ENCODE measurements at places on chromosomes 4 and X. TPM values are rescaled to one million over a fixed set of nuclear protein-coding genes. Genes with fewer than 3 reads are reported as not detected.

- no peak overlapping the region for H3K4me3 ChIP-seq
- no peaks in the 10 kb centered on the region for H3K36me3 ChIP-seq
- no peak overlapping the region for H3K27ac ChIP-seq
Observed at GRCh38 chr4:4851081-4851480, 8.4 kb upstream of the MSX1 start.

Gene PRRG3
- total RNA-seq, result 5.5 TPM

DNA sequence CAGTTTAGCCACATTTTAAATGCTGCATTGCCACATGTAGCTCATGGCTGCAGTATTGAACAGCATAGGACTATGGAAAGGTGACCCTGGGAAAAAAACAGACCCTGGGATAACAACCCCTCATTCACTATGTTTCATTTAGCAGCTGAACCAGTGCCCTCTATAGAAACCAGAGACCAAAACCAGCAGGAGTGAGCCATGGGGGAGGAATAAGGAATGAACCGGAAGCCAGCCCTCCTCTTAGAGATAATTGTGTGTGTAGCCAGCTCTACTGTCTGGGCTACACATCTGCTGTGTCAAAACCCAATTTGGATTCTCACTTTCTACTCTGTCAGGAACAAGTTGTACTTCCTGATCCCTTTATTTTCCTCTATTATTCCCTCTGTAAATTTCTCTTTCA lies 158.5 kb upstream of the S100G start:
- H3K4me1 ChIP-seq, result no peaks in the 10 kb centered on the region
- no peaks in the 10 kb centered on the region for H3K27me3 ChIP-seq

Gene CFAP299
- total RNA-seq, result not detected

DNA sequence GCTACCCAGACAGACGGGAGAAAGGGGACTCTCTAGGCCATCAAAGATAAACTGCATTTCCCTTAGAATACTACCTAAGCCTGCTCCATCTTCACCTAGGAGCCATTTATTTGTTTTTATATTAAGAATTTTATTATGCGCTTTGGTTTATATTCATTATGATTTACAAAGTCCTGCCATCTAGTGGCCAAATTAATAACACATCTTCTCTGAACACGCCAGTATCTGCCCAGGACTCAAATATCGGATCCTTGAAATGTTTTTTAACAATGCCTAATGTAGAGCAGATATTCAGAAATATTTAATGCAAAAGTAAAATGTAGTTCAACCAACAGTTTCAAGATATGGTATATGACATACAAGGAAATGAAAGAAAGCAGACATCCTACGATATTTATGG lies 20.8 kb upstream of the PRPS2 start:
- peaks cover 6% of the 10 kb centered on the region for H3K27me3 ChIP-seq
- no peaks in the 10 kb centered on the region for H3K36me3 ChIP-seq
- no peaks in the 10 kb centered on the region for H3K4me1 ChIP-seq
- DNase-seq, result no peak
- H3K27ac ChIP-seq, result no peak overlapping the region

DNA sequence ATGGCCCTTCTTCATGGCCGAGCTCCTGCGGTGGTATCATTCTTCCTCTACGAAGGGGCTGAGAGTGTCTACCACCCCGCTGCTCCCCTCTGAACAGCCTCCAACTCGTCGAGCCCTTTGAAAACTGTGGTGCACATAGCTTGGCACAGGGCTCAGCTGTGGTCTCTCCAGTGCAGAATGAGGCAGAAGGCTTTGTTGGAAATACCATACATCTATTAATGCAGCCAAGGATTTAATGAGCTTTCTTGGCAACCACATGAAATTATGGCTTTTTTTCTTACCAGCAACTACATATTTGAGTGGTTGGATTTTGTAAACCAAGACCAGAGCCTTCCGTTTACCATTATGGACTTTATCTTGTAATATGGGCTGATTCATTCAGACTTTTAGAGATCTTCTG lies 61.7 kb upstream of the CBR4 start:
- H3K36me3 ChIP-seq, result no peaks in the 10 kb centered on the region
- H3K27me3 ChIP-seq, result no peaks in the 10 kb centered on the region
- H3K4me3 ChIP-seq, result no peak overlapping the region
- DNase-seq, result no peak

- H3K4me3 ChIP-seq, result no peak overlapping the region
- H3K4me1 ChIP-seq, result no peaks in the 10 kb centered on the region
- H3K27ac ChIP-seq, result no peak overlapping the region
- H3K36me3 ChIP-seq, result no peaks in the 10 kb centered on the region
Observed at GRCh38 chr4:136036744-136037143, 1495.5 kb downstream of the PCDH18 start.

DNA sequence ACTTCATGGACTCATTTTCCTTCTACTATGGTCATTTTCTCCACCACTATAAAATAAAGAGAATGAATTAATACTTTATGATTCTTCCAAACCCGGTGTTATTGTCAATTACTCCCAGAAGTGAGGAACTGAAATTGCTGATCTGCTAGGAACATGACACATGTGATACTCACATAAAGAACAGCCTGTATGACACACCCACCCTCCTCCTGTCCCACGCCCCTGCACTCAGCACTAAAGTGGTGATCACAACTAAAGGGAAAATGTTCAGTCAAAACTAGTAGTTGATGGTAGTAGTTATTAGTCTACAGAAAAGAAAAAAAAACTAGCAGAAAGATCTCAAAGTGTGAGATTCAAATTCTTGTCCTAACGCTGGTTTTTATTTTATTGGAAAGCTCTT lies 1508.3 kb downstream of the RAPGEF2 start:
- H3K27ac ChIP-seq, result no peak overlapping the region
- no peaks in the 10 kb centered on the region for H3K27me3 ChIP-seq
- no peak overlapping the region for H3K4me3 ChIP-seq
- DNase-seq, result no peak
- H3K36me3 ChIP-seq, result no peaks in the 10 kb centered on the region
- no peaks in the 10 kb centered on the region for H3K4me1 ChIP-seq

DNA sequence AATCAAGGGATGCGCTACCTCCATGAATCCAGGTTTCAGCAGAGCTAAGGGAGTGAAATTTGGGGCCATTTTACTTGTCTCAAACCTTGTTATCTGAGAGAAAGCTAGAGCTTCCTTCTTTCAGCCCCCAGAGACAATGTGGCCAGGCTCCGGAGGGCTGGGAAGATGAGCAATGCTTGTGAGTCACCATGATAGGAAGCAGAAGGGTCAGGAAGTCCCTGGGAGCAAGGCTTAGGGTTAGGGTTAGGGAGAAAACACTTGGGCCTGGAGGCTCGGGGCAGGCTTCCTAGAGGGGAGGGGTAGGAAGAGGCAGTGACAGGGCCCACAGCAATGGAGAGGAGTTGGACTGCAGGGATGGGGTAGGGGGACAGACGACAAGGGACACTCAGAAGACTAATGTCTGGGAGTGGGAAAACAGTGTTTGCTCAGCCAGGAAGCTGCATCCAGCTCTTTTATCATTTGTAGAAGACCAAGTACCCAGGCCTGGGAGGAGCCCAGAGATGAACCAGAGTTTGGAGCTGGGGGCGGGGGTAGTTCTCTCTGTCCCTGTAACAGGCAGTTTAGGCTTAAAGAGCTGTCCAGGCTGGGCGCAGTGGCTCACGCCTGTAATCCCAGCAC lies 16.4 kb upstream of the PORCN start:
- H3K27ac ChIP-seq, result no peak overlapping the region
- H3K36me3 ChIP-seq, result peaks cover 2% of the 10 kb centered on the region
- H3K4me3 ChIP-seq, result no peak overlapping the region
- no peak for DNase-seq
- H3K27me3 ChIP-seq, result no peaks in the 10 kb centered on the region

Gene HSFX2
- not detected for total RNA-seq

DNA sequence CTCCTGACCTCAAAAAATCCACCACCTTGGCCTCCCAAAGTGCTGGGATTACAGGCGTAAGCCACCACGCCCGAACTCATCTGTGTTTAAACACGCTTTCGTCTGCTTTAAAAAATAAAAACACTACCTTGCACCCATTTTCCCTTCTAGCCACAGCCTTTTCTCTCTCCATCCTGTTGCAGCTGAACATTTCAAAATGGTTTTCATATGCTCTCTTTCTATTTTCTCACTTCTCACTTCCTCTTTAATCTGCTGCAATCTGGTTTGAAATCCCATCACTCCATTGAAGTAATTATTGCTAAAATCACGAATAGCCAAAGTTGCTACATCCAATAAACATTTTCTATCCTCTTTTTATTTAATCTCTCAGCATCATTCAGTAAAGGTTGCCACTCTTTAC lies 70.0 kb downstream of the DCHS2 start:
- DNase-seq, result no peak
- no peaks in the 10 kb centered on the region for H3K36me3 ChIP-seq
- H3K27me3 ChIP-seq, result peaks cover 33% of the 10 kb centered on the region
- no peak overlapping the region for H3K27ac ChIP-seq

- no peak overlapping the region for H3K27ac ChIP-seq
- H3K4me1 ChIP-seq, result no peaks in the 10 kb centered on the region
- no peaks in the 10 kb centered on the region for H3K36me3 ChIP-seq
- peaks cover 19% of the 10 kb centered on the region for H3K27me3 ChIP-seq
- H3K4me3 ChIP-seq, result no peak overlapping the region
- no peak for DNase-seq
Observed at GRCh38 chrX:13081395-13082205, 37.2 kb upstream of the FAM9C start.

- H3K36me3 ChIP-seq, result no peaks in the 10 kb centered on the region
- no peaks in the 10 kb centered on the region for H3K27me3 ChIP-seq
- no peak overlapping the region for H3K4me3 ChIP-seq
- no peaks in the 10 kb centered on the region for H3K4me1 ChIP-seq
- no peak for DNase-seq
- H3K27ac ChIP-seq, result no peak overlapping the region
Observed at GRCh38 chr4:99201690-99202089, 17.4 kb downstream of the ADH6 start.

GRCh38 chr4:156901871-156902270 lies 69.7 kb downstream of the PDGFC start:
- H3K4me1 ChIP-seq, result no peaks in the 10 kb centered on the region
- no peaks in the 10 kb centered on the region for H3K27me3 ChIP-seq
- no peak overlapping the region for H3K27ac ChIP-seq
- no peak overlapping the region for H3K4me3 ChIP-seq
- no peaks in the 10 kb centered on the region for H3K36me3 ChIP-seq

Gene SMIM31
- total RNA-seq, result not detected

GRCh38 chrX:52576946-52577345 lies 60.1 kb upstream of the XAGE1B start:
- H3K27me3 ChIP-seq, result peaks cover 5% of the 10 kb centered on the region
- H3K4me1 ChIP-seq, result no peaks in the 10 kb centered on the region
- H3K36me3 ChIP-seq, result no peaks in the 10 kb centered on the region
- no peak overlapping the region for H3K4me3 ChIP-seq
- DNase-seq, result peak; percentile 52

DNA sequence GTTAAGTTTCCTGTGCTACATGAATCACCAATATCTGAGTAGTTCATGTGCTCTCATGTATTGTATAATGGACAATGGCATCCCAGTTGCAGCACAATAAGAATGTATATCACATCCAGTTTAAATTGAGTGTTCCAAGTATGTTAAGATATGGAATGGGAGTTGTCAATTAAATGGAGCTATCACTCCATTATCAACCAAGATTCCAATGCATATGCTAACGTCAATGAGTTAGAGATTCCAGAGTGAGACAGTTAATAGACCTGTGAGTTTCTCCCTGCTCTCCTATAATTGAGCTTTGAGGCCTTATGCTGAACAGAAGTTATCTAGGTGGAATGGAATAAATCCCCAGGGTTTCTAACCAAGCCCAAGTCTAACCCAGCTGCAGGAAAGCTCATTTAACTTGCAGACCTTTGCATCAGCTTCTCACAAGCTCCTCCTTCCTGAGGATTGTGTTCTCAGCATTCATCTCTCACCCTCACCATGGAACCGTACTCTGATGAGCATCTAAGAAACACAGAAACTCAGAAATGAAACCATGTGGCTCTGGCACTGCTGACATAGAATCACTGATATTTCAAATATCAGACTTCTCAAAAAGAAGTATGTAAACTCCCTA lies 84.8 kb downstream of the TIGD2 start:
- H3K4me1 ChIP-seq, result peaks cover 5% of the 10 kb centered on the region
- no peaks in the 10 kb centered on the region for H3K36me3 ChIP-seq
- no peaks in the 10 kb centered on the region for H3K27me3 ChIP-seq

DNA sequence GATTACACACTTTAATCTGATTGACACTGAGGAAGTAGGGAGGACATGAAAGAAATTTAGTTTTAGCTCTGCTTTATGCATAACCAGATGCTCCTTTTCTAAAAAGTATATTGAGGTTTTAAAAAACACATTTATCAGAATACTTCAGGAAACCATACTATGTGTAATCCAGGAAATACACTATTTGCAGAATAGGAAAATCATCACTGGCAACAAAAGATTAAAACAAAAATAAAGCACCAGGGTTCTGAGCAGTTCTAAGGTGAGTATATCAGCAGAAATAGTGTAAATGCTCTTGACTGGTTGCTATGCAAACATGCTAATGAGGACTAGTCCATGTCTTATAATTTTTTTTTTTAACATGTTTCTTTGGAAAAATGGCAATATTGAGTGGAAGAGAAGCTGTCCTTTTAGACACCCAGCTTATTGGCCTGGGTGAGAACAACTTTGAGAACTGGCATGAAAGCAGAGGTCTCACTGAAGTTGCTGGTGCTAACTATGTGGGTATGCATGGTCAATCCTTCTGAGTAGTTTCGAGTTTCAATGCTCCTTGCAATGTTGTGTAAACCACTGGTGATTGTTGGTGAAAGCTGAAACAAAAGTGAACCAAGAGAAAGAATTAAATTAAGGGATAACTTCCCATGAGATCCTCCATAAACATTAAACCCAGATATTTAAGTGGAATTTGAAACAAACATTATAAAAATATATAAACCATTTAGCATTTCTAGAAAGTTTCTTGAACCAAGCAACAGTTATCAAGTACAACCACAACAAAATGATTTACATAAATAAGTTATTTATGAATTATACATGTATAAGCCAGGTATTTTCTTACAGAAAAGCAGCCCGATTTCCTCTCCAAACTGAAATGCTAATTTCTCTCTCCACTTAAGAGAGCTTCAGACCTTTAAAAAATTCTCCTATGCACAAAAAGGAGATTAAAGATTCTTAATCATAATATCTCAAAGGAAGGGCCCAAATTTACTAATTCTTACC lies 20.4 kb upstream of the SCD5 start:
- peaks cover 62% of the 10 kb centered on the region for H3K36me3 ChIP-seq
- H3K4me1 ChIP-seq, result no peaks in the 10 kb centered on the region
- H3K4me3 ChIP-seq, result no peak overlapping the region
- no peak for DNase-seq

Data from endodermal cell (in vitro differentiated cells).